AG10803 (cell line): ENCODE measurements at places on chromosomes 1 and 21.
A peak's percentile ranks its signal among the peaks of the same experiment; 100 is the strongest.

- DNase-seq = peak; percentile 66
Observed at GRCh38 chr1:156090840-156091188, 8.5 kb upstream of the MEX3A start.

DNA sequence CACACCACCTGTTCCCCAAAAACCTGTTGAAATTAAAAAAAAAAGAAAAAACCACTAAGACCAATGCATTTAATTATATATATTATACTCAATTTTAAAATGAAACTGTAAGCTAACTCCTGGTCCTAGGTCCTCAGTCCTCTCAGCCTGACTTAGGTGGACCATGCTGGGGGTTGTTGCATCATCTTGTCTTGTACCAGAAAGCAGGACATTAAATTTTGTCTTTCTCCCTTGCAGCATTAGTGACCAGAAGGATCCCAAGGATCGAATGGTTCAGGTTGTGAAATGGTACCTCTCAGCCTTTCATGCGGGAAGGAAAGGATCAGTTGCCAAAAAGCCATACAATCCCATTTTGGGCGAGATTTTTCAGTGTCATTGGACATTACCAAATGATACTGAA is 97.6 kb downstream of the NRDC start:
- no peak for DNase-seq

GRCh38 chr1:162007466-162007865 is 16.2 kb downstream of the OLFML2B start:
- no peak for DNase-seq

DNA sequence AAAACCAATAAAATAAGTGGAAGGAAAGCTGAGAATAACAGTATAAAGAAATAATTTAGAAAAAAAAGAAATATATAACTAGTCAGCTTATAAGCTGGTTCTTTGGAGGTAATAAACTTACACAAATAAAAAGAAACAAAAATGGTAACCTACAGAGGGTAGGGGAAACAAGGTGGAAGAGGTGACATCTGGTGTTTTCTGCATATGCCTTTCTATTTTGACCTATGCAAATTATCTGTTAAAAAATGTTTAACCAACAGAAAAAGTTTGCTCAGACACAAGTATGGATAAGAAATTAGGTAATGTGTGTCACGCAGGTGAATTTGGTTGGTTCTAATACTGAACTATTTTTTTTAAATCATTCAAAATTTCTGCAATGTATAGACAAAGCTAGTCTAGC is 53.6 kb upstream of the DMRTA2 start:
- no peak for DNase-seq

DNA sequence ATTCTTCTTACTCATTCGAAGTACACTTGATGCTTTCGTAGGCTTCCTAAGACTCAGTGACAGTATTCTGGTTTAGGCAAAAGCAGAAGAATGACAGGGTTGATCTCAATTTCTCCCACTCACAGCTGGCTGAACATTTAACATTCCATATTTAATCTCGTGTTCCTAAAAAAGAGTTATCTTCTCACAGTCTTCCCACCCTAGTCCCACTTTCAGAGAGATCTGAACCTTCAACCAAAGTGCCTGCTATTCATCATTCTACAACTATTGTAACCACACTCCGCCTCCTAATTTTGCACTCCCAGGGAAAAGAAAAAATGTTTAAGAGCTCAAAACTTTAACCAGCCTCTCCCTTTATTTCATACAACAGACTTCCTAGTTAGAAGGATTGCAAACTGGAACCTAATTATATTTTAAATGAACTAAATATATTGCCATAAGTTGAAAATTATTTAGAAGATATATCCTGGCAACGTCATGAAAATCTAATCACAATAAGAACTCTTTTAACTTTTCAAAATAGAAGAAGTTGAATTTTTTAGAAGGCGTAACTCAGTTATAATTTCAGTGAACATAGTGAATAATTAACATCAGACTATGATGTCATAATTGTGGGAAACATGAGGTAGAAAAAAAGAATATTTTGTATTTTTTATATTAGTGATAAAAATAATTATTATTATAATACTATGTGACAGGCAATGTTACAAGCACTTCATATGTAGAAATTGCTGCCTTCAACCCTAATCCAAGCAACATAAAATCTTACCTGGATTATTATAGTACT is 540.9 kb upstream of the ADGRL2 start:
- no peak for DNase-seq

- no peak for DNase-seq
Observed at GRCh38 chr1:38134294-38134755, 87.7 kb upstream of the POU3F1 start.

GRCh38 chr1:33256471-33257206 is at the start of gene ZNF362:
Gene ZNF362, plus strand, starts transcription at chr1:33256492. Its CDS starts 14,083 bp downstream, at chr1:33270575.
- DNase-seq = peak; percentile 72

GRCh38 chr1:27332536-27333281 is 9.1 kb upstream of the SYTL1 start:
- DNase-seq = peak; percentile 28

DNA sequence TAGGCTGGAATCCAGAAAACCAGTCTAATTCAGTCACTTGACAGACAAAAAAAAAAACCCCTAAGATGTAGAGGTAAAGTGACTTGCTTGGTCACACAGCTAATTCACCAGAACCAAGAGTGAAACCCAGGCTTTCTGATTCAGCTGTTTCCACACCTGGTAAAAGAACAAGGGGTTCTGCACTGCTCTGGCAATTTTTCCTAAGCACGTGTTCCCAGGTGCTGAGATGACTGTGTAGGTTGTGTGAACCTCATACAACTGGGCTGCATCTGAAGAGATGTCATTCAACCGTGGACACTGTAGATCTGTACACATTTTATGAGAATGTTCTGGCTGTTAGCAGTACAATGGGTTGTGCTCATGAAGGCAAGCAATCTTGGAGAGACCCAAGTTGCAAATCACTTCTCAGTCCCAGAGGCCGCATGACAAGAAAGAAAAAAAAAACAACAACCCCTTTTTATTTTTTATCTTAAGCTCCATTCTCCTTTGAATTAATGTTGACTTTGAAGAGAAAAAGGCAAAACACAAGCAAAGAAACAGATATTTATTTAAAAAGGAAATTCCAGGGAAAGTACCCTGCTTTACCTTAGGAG is 95.4 kb downstream of the INTS7 start:
- no peak for DNase-seq

DNA sequence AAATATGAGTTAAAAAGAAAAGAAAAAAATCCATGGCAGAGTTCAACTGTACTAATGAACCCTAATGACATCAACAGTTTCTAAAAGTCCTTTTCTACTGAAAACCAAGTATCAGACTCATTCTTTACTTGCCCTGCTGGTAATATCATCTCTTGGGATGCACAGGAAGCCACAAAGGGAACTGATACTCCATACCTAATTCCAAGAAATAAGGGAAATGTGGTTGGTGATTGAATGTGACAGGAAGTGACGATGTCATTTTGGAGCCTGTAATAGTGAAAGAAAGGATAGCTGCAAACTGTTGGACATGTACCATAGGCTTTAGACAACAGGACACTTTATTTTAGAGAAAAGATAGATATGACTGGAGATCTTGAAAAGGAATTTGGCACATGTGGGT is 98.7 kb upstream of the VAV3 start:
- no peak for DNase-seq

DNA sequence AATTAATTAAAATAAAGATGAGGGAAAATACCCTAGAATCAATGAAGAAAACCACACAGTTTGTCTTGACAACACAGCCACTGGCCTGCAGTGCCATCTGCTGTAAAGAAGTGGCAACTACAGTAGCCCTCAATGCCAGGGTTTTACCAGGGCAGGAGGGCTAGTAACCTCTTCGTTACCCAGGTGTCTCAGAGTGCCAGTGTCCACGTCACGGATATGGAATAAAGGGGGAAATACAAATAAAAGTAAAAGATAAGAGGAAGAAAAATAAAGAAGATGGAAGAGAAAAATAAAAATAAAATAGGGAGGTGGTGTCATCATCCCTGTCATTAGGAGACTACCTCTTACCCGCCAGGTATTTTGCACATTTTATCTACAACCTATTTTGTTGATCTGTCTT is 14.2 kb upstream of the SLC44A3 start:
- peak; percentile 57 for DNase-seq

GRCh38 chr1:68231627-68232288 is 565 bp downstream of the WLS start:
- DNase-seq = peak; percentile 53
